ENCODE measurements at places on chromosomes 12 and 14.

DNA sequence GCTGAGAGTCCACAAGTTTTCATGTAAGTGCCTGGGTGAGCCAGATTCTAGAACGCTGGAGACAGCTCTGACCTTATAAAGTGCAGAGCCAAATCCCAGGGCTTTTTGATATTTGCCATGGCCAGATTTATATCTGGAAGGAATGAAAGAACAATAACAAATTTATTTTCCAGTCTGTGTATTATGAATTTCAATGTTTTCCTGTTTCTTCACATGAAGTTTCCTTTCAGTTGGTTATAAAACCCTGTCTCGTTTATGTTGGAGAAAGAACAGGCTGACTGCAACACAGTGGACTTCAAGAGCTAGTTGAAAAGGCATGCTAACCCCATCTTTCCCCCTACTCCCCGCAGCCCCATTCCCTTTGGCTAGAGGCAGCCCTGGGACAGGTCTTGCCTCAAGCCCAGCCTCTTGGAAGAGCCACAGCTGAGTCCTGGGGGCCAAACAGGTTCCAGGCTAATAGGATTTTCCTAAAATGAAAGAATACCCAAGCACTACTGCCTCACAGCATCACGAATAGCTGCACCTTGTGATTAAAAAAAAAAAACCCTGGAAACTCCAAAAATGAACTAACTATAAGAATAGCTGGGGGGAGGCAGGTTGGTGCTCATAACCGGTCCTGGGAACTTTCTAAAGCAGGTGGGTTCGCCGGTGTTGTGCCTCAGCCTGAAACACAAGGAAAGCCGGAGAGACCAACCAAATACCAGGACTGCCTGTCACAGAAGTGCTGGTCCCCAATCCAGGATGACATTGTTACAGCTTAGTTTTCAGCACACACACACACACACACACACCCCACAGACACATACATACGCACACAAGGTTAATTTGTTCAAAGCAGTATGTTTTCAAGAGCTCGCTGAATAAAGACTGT is 1.5 kb downstream of the FBLN5 start:
- no peak for DNase-seq

- DNase-seq = no peak
These were observed 68.8 kb downstream of the DRAM1 start for GRCh38 chr12:101946233-101946611.

- DNase-seq = no peak
These were observed 855.3 kb downstream of the DIO2 start for GRCh38 chr14:79356040-79356439.

DNA sequence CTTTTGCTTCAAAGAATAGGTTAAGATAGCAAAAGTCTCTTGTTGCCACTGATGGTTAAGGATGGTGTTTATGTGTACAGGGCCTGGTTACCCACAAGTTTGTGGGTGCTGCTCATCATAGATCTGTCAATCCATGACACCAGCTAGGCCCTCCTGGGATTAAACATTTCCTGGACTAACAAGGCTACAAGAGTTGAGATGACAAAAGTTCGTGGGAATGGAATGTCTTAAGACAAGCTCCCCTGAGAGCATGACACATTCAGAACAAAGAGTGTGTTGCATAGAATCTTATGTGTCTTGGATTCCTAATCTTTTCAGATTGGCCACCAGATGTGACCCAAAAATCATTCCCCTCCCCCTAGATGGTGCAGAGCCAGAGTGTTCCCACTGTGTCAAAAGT is 592.5 kb upstream of the USP15 start:
- no peak for DNase-seq

DNA sequence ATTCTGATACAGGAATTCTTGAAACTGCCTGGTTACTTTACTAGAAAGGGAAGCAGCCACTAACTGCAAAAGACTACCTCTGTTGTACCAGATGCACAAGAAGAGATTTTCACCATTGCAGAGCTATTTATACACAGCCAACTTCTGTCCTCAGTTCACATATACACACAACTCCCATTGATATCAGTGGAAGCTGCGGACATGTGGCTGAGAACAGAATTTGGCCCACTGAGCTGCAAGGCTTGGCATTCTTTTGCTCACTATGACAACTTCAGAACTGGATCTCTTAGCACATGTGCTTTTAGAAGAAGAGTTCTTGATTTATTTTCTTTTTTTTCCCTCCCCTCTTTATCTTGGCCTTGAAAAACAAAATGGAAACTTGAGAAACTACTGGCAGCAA is 28.3 kb downstream of the PTPRO start:
- DNase-seq = peak; percentile 10

DNA sequence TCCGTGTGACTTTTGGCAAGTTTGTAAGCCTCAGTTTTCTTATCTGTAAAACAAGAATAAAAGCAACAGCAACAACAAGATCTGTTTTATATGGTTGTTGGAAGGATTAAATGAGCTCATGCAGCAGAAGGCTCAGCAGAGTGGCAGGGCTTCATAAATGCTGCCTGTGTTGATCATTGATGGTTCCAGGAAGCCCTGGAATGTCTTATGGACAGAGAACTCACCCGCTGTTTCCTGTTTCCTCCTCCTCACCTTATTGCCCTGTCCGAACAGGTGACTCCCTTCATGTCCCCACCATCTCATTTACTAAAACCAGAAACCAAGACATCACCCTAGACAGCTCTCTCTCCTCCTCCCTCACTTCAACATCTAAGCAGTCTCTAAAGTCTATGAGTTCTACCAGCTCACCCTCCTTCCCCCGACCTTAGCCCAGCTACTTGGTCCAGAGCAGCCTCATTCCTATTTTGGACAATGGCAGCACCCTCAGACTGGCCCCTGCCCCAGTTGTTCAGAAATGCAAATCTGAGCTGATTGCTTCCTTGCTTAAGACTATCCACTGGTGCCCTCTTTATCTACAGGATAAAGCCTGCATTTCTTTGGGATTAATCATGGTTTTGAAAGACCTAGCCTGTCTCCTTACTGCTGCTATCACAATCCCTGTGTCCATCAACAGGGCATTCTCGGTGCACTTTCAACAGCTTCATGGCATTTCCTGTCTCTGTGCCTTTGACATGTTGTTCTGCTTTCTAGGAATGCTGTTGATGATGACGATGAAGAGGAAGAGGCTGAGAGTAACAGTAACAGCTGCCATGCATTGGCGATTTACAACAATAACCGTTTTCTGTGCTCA is 21.4 kb upstream of the GSG1 start:
- no peak for DNase-seq

GRCh38 chr12:103785243-103786031 is 55.6 kb downstream of the NT5DC3 start:
- DNase-seq = no peak

DNA sequence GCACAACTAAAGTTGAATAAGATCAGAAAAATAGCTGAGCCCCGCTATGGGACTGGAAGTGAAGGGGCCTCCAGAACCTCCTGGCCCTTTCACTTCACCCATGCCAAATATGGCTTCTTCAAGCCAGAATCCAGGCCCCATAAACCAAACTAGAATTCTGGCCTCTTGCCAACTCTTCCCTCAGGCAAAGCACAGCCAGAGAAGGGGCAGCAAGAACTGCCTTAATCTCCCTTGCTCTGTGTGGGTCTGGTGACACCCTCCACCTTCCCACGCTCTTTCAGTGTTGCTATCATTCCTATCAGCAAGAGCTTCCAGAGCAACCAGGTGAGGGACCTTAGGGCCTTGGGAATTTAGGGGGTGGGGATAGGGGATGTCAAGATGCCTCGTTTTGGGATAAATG is 3.1 kb upstream of the PNMA1 start:
- DNase-seq = no peak

GRCh38 chr14:99094901-99095300 is 177.1 kb downstream of the BCL11B start:
- DNase-seq = no peak

DNA sequence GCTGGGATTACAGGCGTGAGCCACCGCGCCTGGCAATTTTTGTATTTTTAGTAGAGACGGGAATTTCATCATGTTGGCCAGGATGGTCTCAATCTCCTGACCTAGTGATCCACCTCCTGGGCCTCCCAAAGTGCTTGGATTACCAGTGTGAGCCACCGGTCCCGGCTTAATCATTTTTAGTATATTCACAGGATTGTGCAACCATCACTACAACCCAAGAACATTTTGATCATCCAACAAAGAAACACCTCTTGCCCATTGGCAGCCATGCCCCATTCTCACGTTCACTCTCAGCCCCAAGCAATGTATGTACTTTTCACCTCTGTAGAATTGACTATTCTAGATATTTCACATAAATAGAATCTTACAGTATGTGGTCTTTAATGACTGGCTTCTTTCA is 19.9 kb downstream of the SP1 start:
- no peak for DNase-seq

GRCh38 chr12:20368651-20369304 is 441 bp downstream of the PDE3A start:
- DNase-seq = peak; percentile 44

DNA sequence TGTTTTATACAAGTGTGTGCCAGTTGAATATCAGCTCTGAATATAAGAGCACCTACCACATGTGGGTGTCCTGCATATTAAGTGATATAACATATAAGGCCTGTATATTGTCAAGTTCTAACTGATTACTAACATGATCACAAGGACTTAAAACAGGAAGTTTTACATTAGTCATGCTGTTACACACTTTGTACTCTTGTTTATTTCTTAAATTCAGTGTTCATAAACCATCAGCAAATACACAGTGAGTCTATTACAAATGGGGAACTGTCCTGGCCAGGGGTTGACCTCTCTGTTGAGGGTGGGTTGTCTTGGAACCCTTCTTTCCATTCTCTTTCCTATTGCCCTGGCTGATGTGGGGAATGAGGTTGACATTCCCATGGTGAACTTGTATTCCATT is 19.1 kb downstream of the HELB start:
- no peak for DNase-seq

DNA sequence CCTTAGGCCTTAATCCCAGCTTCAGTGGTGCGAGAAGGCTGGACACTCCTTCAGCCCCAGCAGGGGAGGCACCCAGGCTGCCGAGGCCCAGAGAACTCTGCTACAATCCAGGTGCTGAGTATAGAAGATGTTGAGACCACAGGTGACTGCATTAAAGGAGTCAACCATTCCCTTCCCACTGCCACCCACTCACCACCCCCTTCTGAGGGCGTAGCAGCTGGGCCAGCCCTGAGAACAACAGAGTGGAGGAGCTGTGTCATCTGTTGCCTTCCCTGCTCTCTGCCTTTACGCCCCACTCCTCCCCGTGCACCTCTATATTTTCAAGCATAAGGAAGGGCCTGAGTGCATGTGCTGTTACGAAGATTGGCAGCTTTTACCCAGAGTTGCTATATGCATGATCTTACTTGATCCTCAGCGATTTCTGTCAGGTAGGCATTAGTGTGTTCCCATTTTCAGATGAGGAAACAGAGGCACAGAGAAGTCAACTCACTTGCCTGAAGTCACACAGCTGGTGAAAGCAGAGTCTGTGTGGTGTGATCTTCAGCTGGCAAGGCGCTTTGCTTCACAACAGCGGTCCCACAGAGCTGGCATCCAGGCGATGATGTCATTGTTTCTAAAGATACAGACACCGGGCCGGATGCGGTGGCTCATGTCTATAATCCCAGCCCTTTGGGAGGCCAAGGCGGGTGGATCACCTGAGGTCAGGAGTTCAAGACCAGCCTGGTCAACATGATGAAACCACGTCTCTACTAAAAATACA is 46.7 kb downstream of the RIN3 start:
- DNase-seq = no peak

DNA sequence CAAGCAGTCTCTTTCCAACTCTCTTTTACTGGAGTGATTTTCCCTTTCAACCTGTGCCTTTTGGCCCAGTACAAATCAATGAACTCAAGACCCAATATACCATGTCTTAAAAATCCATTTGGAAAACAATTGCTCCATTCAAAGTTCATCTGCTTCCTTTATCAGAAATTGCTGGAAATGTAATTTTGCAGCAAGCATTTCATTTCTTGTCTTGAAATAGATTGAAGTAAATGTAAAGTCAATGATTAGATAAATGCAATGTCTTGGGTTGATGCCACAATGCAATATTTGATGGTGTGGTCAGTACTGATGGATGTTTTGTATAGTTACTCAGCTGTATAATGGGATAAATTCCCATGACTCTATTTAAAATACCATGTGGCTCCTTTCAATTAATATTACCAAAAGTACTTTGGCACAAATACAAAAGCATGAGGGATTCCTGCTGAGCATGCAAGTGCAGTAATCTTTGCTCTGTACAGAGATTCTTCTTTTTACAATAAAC is 707.7 kb upstream of the NOVA1 start:
- DNase-seq = no peak

GRCh38 chr14:76346391-76347160 is 29.4 kb upstream of the ESRRB start:
- no peak for DNase-seq

GRCh38 chr12:6201213-6201608 is 1.0 kb downstream of the CD9 start:
- DNase-seq = no peak

DNA sequence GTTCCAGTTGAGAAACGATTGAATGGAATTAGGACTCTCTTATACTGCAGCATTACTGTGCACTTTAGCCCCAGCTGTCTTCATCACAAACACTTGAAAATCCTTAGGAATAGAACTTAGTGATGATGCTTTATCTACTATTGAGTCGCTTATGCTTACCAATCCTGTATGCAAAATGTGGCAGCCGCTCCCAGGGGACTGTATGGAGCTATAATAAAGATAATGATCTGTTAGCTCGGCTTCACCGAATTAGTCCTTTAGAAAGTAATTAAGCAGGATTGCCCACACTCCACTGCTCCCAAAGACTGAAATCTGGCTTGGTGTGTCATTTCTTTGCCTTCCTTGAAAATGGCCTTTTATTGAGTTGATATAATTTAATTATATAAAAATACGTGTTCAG is 10.6 kb downstream of the EML1 start:
- DNase-seq = no peak

DNA sequence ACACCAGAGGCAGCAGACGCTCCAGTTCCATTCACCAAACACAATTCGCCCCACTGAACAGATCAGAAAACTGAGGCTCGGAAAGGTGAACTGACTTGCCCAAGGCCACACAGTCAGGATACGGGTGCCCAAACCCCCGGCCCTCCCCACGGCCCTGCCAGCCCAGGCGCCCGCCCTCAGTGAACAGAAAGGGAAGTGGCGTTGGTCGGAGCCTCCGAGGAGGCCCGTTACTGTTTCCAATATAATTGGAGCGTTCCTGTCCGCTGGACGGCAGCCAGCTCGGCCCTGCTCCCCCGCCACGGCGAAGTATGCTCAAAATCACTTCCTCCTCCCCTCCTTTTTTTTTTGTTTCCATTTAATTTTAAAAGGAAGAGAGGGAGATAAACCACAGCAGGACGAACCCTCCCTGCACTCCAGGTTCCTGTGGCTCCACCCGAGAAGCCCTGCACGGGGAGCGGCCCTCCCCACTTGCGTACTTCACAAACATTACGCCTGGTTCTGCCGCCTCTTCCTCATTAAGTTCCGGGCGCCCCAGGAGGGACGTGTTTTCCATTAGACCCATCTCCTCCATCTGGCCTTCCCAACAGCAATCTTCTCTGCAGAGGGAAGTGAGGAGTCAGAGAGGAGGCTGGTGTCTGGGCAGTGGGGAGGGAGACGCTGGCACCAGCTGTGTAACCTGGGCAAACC is 61.1 kb downstream of the NCOR2 start:
- no peak for DNase-seq

Measured in myocyte (in vitro differentiated cells).